ENCODE measurements at places on chromosomes 12 and 14. TPM values are rescaled to one million over a fixed set of nuclear protein-coding genes. Genes with fewer than 3 reads are reported as not detected.

The KHNYN gene
- polyA plus RNA-seq: 26.5 TPM

The SDS gene
- not detected for polyA plus RNA-seq

The CFAP251 gene
- not detected for polyA plus RNA-seq

The RFX4 gene
- polyA plus RNA-seq: not detected

The FERMT2 gene
- polyA plus RNA-seq: not detected

The ACOT6 gene
- polyA plus RNA-seq: not detected

The BBOF1 gene
- 2.2 TPM for polyA plus RNA-seq

The LRCOL1 gene
- not detected for polyA plus RNA-seq

The MRPS35 gene
- polyA plus RNA-seq: 63.3 TPM

The KCNA5 gene
- polyA plus RNA-seq: not detected

The GPR68 gene
- polyA plus RNA-seq: 1.6 TPM

The PLEKHG3 gene
- 4.7 TPM for polyA plus RNA-seq

The SLC25A47 gene
- not detected for polyA plus RNA-seq

The FOXN4 gene
- polyA plus RNA-seq: not detected

The MOK gene
- 0.43 TPM for polyA plus RNA-seq

Data from IgD-negative memory B cell (primary cell).